ENCODE measurements at places on chromosomes 3 and 15. TPM values are rescaled to one million over a fixed set of nuclear protein-coding genes. Genes with fewer than 3 reads are reported as not detected.

The CORO2B gene
- 0.98 TPM for total RNA-seq

The CLDN18 gene
- total RNA-seq, result not detected

The ALPK3 gene
- total RNA-seq, result 29.4 TPM

The PEX5L gene
- total RNA-seq, result not detected

The ARIH1 gene
- 33.3 TPM for total RNA-seq

The ITIH1 gene
- total RNA-seq, result not detected

The GCSAM gene
- not detected for total RNA-seq

The TBCCD1 gene
- 19.3 TPM for total RNA-seq

The ANKRD34C gene
- total RNA-seq, result not detected

The ZNF501 gene
- 4.2 TPM for total RNA-seq

The FETUB gene
- not detected for total RNA-seq

The GPR160 gene
- 1.2 TPM for total RNA-seq

The TOMM70 gene
- 36.9 TPM for total RNA-seq

The FBLN2 gene
- 7.7 TPM for total RNA-seq

The MESP1 gene
- total RNA-seq, result 0.09 TPM

The PLA2G4E gene
- not detected for total RNA-seq

The SLC9C1 gene
- total RNA-seq, result 0.11 TPM

The SERINC4 gene
- not detected for total RNA-seq

The SV2B gene
- 0.11 TPM for total RNA-seq

The GASK1A gene
- 0.09 TPM for total RNA-seq

The ZNF717 gene
- total RNA-seq, result 10.5 TPM

The ARHGAP31 gene
- total RNA-seq, result 23.4 TPM

The POLQ gene
- total RNA-seq, result 1.9 TPM

The GOLGA6L10 gene
- total RNA-seq, result 0.22 TPM

The PTPRG gene
- total RNA-seq, result 13.6 TPM

The CLDN1 gene
- total RNA-seq, result under 0.01 TPM

The DNAJA4 gene
- total RNA-seq, result 0.86 TPM

The PIF1 gene
- total RNA-seq, result 5.2 TPM

The SLC38A3 gene
- 0.17 TPM for total RNA-seq

The UBA7 gene
- total RNA-seq, result 24.9 TPM

The CATSPER2 gene
- total RNA-seq, result 0.33 TPM

The BRPF1 gene
- 19.1 TPM for total RNA-seq

The VWA5B2 gene
- not detected for total RNA-seq

The CLDN11 gene
- total RNA-seq, result 90.1 TPM

The GABRB3 gene
- total RNA-seq, result under 0.01 TPM

The GOLGA8R gene
- total RNA-seq, result 0.33 TPM

The ALCAM gene
- 38.8 TPM for total RNA-seq

The CHRD gene
- 0.69 TPM for total RNA-seq

The MYO9A gene
- 29.8 TPM for total RNA-seq

The IL16 gene
- total RNA-seq, result 3.3 TPM

The PRTG gene
- total RNA-seq, result 2.6 TPM

The TGM5 gene
- not detected for total RNA-seq

The ADAMTSL3 gene
- total RNA-seq, result 28.8 TPM

The VGLL3 gene
- total RNA-seq, result 0.17 TPM

The CHRM5 gene
- total RNA-seq, result 0.22 TPM

The NR1I2 gene
- not detected for total RNA-seq

The GLDN gene
- not detected for total RNA-seq

The SLC9A9 gene
- 16.2 TPM for total RNA-seq

The HMCES gene
- total RNA-seq, result 23.7 TPM

The CADM2 gene
- 0.22 TPM for total RNA-seq

The MYO5A gene
- total RNA-seq, result 33.8 TPM

The RBP2 gene
- not detected for total RNA-seq

The RASGRF1 gene
- 0.98 TPM for total RNA-seq

The CPN2 gene
- total RNA-seq, result not detected

The TRIM71 gene
- total RNA-seq, result not detected

The RTP3 gene
- total RNA-seq, result not detected

The MST1R gene
- 0.52 TPM for total RNA-seq

The PLA1A gene
- 7.3 TPM for total RNA-seq
